ENCODE measurements at places on chromosomes 6 and 20.

DNA sequence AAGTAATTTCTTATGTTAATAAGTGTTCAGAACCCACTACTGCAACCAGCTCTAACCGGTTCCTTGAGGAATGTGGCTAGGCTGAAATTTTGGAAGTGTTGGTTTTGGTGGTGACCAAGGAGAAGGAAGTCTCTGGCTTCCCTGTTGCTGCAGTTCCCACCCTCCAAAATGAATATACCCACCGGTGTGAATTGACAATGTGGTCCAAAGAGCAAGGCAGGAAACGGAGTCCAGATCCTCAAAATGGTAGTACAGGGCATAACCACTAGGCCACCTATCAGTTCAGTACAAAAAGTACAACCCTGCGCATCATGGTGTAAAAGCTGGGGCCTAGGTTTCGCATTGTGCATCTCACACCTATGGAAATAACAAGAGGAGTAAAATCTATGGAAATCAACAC lies 2.8 kb downstream of the ADNP start:
- no peak for DNase-seq

DNA sequence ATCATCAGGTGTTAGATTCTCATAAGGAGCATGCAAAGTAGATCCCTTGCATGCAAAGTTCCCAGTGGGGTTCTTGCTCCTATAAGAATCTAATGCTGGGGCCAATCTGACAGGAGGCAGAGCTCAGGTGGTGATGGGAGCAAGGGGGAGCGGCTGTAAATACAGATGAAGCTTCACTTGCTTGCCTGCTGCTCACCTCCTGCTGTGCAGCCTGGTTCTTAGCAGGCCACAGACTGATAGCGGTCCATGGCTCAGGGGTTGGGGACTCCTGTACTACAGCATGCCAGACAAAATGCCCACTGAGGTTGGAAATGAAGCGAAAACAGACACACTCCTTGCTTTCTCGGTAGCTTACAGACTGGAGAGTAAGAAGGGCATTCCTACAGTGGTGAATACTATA lies 386.8 kb downstream of the PLCB1 start:
- DNase-seq, result no peak

DNA sequence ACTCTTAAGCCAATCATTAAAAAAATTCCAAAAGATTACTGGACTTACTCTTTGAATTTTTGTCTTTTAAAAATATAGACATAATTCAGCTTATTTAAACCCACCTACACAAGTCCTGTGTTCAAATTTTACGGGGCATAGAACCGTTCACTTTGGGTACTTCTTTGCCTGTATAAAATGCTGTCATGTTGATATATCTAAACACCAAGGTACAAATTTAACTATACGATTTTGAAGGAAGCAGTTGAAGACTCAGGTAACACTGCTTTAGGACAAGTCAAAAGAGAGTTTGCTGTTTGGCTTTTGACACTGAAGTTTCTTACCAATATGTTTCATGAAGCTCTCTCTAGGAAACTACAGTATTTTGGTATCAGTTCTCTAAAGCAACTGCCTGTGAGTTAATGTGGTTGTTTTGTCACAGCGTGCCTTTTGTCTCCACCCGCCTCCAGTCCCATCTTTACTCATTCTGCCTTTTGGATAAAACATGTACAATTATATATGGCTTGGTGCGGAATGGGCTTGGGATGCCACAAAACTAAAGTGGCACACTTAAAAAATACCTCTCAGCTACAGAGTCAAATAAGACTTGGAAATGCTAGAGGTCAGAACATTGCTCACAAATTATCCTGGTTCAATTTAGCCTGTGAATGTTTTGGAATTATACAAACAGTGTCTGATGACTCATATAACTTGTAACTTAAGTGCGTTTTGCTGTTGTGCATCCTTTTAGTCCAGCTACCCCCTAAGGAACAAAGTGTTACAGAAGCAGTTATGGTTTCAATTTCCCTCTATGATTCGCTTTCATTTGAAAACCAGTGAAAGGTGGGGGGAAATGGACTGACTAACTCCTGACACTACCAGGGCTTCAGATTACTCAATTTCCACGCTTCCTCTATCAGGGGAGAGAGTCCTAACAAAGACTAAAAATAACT lies 38.7 kb downstream of the RGS17 start:
- no peak for DNase-seq

- DNase-seq, result no peak
Measured at GRCh38 chr6:69337311-69337710, 459.5 kb downstream of the LMBRD1 start.

DNA sequence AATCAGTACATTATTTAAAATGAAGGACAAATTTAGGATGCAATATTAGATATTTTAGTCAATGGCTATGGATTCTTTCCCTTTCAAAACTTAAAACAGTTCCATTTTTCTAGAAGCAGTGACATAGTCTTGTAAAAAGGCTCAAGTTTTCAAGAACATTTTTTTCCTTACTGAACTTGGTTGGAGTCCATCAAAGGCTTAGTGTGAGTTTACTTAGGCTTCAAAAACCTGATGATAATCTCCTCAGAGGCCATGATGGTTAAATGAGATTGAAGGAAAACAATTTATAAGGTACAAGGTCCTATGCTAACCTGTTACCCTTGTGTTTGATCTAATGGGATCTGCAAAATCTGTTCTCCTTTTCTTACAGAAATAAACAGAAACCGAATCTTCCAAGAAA lies 531.8 kb downstream of the UTRN start:
- DNase-seq, result no peak

GRCh38 chr6:14924126-14925024 lies 321.5 kb upstream of the JARID2 start:
- no peak for DNase-seq

DNA sequence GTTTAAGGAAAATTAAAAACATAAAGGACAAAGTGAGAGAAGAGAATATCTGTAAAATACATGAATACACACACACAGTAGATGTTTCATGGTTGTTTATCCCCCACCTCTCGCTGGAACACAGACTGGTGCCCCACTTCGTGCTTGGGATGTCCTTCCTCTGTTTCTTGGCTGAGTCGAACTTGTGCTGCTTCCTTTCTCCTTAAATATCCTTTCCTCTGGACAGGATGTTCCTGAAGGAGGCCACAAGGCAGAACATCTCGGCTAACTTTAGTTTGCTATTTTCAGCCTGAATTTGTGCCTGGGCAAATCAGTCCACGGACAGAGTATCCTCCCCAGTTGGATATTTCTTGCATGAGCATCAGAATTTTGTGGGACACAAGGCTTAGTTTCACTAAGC lies 54.7 kb upstream of the ZMYND8 start:
- DNase-seq, result no peak

- no peak for DNase-seq
Measured at GRCh38 chr6:3194535-3195419, 32.7 kb downstream of the TUBB2B start.

DNA sequence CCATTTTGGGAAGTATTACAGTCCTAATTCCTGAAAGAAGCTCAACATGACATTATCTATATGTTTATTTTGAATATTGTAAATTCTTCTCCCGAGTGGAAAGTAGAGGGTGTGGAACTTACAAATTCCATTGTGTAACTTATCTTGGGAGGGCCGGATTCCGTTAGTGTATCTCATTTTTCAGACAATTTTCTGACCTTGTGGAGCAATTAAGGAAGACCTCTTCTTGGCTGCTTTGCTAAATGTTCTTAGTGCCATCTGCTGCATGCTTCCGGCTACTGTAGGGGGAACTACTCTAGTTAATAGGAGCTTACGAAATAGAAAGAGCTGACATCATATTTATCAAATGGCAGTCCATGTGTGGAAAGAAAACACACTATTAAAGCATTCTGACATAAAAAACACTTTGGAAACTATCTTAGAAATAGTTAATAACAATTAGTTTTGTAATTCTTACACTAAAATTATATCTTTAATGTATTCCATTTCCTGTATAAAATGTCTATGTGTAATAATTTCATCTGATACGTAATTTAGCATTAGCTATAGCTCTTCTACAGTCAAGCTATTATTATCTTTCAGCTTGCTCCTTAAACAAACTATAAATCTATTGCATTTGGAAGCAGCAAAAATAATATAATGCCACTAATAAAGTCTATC lies 41.5 kb upstream of the KCNQ5 start:
- no peak for DNase-seq

DNA sequence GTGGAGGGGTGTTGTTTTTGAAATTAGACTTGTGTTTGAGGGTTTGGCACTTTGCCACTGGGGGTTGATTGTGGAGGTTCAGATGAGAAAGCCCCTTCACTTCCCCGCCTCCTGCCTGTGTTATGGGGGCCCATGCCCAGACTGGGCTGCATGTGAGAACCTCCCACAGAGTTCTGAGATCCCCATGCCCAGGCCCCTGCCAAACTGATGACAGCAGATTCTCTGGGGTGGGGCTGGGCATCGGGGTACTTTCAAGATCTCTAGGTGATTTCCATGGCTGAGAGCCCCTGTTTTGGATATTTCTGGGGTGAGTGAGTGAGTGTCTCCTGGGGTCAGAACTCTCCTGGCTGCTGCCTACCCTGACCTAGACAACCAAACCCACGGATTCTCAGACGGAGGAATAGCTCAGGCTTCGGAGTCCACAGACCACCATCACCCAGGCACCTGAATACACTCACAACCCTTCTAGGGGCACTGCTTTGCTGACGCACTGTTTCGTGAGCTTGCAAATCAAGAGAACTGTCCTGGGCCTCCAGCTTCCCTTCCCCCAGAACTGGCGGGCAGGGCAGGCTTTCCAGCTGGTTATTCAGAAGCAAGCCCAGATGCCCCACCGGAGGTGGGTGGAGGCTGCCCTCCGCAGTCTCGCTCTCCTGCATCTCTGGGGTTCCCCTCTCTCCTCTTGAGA lies 6.3 kb downstream of the BCAS1 start:
- DNase-seq, result peak; percentile 53

- DNase-seq, result no peak
Measured at GRCh38 chr20:62531046-62531838, 55.4 kb upstream of the GATA5 start.

GRCh38 chr6:166926748-166927147 lies 29.6 kb downstream of the RNASET2 start:
- no peak for DNase-seq

DNA sequence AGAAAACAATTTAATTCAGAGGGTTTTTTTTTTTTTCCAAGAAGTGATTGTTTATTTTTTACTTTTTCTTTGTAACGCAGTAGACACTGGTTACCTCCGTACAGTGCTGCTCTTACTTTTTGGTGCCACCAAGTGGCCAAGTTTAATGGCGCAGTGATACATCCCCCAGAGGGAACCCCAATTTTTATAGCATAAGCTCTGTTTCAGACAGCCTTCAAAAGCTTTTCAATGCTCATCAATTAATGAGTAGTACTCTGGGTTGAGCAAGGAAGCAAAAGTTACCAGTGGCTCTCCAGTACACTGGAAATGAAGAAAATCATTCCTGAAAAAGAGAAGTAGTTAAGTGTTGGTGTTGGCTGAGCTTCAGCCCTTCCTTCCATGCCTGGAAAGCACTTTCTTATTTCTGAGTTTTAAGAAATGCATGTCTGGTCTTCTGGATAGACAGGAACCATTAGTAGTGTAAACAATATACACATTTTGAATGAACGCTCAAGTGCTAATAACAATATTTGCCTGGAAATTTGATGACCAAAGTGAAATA lies 129.1 kb upstream of the SMLR1 start:
- peak; percentile 29 for DNase-seq

- no peak for DNase-seq
Measured at GRCh38 chr20:12573442-12573841, 435.3 kb upstream of the SPTLC3 start.

GRCh38 chr20:4322499-4322898 lies 307.1 kb upstream of the RNF24 start:
- no peak for DNase-seq

GRCh38 chr6:121791396-121792315 lies 356.2 kb downstream of the GJA1 start:
- no peak for DNase-seq

DNA sequence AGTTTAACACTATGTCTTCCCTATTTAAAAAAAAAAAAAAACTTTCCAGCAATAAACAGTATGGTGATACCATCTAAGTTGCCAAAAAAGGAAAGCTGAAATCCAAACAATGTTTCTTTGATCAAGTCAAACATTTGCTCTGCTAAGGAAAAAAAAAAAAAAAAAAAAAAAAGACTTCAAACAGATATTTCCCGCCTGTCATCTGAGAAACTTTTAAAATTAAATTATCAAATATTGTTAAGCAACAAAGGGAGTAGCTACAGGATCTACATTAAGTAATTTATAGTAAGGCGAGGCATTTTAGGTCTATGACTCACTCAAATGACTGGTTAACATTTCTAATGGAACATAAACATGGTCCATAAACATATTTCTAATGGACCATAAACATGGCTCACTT lies 121.2 kb downstream of the DST start:
- DNase-seq, result no peak

- DNase-seq, result no peak
Measured at GRCh38 chr6:10886691-10887502, at the start of gene SYCP2L. TSS of gene SYCP2L (plus strand) at chr6:10887052. CDS start at chr6:10887127, 75 bp downstream.

DNA sequence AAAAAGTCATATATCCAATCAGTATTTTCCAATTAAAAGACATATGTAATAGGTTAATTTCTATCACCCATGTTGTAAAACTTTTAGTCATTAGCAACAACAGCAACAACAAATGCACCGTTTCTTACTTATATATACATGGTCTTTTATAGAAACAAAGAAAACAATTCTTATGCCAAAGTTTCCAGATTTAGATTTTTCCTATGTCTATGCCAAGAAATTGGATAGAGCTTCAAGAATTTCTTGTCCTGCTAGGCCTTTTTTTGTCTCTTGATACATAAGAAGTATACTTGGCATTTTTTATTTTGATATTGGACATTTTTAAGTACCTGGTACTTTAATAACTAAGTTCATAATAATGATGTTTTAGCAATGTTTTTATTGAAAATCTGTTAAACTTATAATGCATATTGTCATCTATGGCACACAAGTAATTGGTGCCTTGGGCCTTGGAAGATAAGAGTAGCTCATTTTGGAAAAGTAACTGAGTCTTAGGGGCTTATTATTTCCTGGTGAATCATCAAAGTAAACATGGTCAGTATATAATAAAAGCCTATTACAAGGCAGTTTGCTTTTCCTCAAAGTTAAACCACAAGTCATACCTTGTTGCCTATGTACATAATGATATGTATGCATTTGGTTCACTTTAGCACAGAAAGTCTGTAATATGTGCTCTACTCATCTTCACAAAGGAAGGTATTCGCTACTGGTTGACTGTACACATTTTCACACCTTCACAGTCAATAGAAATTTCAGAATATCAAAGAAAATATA lies 10.1 kb upstream of the FRK start:
- DNase-seq, result no peak

GRCh38 chr6:40992746-40993145 lies 46.3 kb downstream of the UNC5CL start:
- DNase-seq, result no peak

GRCh38 chr6:111899531-111899930 lies 26.3 kb upstream of the FYN start:
- DNase-seq, result no peak

Data from stimulated activated naive B cell treated with anti-CD40 and anti-IgM and Interleukin-4, amounts not matched to agents 10 μg/mL and 1 μg/mL and 100 μg/mL, for 72 hours (primary cell).